ENCODE measurements at places on chromosomes 2 and 18. TPM values are rescaled to one million over a fixed set of nuclear protein-coding genes. Genes with fewer than 3 reads are reported as not detected.

GRCh38 chr2:134039912-134040581 lies 213.8 kb upstream of the MGAT5 start:
- no peak for DNase-seq

- DNase-seq: no peak
Measured at GRCh38 chr2:166171216-166171615, 43.4 kb upstream of the SCN1A start.

GRCh38 chr2:842151-842803 lies 108.4 kb upstream of the SNTG2 start:
- no peak for DNase-seq

BMP10 gene
- polyA plus RNA-seq: not detected

GRCh38 chr2:46097714-46098480 lies 199.3 kb upstream of the EPAS1 start:
- DNase-seq: peak; percentile 10

DNA sequence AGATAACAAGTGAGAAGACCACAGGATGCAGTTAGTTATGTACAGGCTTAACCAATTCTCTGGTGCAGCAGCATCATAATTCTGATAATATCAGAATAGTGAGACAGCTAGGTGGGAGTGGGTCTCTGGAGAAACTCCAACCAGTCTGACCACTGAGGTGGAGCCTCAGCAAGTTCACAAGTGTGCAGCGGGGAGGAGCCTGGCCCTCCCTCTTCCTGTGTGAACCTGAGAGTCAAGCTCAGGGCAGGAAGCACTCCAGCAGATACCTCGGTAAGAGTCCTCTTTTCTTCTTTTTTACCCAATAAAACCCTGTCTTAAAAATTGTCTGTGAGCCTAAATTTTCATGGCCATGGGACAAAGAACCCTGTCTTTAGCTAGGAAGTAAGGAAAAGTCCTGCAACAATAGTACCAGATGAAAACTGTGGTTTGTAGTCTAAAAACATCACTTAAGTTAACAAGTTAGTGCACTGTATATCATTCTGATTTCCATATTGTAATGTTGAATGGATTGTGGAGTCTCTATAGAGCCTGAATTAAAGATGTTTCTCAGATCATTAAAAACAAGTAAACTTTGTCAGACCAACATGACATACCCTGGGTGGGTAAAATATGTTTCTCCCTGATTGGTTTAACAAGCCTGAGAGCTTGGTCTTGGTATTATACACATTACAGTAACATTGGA lies 370.8 kb downstream of the TMEM182 start:
- DNase-seq: no peak

CTAGE1 gene
- polyA plus RNA-seq: not detected

SCN9A gene
- 17.6 TPM for polyA plus RNA-seq

CFAP65 gene
- 5.3 TPM for polyA plus RNA-seq

DNA sequence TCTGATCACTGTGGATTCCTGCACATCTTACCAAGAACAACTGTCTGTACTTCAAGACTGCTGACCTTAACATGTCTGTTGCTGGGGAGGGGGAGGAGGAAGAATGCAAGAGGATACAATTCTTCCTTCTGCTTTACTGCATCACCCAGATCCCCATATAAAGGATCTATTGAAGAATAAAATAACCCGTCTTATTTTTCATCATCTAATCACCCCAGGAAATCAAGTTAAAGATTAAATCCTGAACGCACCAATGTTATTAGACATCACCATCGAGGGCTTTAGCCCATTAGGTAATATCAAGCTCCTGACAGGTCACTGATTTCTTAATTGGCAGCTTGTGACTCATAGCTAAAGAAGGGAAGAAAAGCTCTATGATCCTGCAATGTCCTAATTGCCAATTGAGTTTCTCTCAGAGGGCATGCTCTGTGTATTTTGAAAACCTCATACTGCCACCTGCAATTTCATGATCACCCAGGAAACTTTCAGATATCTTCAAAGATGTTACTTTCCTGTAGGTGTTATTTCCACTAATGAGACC lies 75.4 kb upstream of the KCNE4 start:
- no peak for DNase-seq

- DNase-seq: no peak
Measured at GRCh38 chr18:7855671-7856070, 288.6 kb downstream of the PTPRM start.

SLC5A7 gene
- polyA plus RNA-seq: 11.3 TPM

GRCh38 chr2:224449212-224450147 lies 47.6 kb upstream of the FAM124B start:
- DNase-seq: peak; percentile 30

ASPRV1 gene
- polyA plus RNA-seq: 7.7 TPM

NAT8 gene
- 1.5 TPM for polyA plus RNA-seq

IL1RN gene
- 0.24 TPM for polyA plus RNA-seq

- no peak for DNase-seq
Measured at GRCh38 chr18:75200605-75201280, 8.2 kb downstream of the PTGR3 start.

GRCh38 chr2:239908308-239908707 lies 116.8 kb downstream of the NDUFA10 start:
- DNase-seq: no peak
